ENCODE measurements at places on chromosomes 6 and 20.

DNA sequence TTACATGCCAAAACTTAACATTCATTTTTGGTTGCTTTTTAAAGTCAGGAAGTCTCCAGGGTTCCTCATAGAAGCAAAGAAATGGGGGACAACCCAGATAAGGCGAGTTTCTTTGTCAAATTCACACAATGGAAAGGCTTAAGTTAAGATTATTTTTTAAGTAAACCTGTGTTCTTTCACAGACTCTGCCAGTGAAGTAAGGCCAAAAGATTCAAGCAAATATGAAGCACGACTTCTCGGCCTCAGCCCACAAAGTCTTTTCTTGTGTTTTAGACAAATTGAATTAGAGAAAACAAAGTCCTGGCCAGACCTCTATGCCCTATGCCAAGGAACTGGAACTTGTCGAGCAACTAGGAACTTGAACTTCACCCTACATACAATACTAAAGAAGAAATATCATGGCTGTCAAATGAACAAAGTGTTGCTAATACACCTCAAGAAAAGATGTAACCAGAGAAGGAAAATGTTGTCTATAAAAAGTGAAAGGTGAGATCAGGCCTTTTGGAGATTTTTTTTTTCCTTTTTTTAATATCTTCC lies 540.0 kb upstream of the JARID2 start:
- DNase-seq, result no peak

DNA sequence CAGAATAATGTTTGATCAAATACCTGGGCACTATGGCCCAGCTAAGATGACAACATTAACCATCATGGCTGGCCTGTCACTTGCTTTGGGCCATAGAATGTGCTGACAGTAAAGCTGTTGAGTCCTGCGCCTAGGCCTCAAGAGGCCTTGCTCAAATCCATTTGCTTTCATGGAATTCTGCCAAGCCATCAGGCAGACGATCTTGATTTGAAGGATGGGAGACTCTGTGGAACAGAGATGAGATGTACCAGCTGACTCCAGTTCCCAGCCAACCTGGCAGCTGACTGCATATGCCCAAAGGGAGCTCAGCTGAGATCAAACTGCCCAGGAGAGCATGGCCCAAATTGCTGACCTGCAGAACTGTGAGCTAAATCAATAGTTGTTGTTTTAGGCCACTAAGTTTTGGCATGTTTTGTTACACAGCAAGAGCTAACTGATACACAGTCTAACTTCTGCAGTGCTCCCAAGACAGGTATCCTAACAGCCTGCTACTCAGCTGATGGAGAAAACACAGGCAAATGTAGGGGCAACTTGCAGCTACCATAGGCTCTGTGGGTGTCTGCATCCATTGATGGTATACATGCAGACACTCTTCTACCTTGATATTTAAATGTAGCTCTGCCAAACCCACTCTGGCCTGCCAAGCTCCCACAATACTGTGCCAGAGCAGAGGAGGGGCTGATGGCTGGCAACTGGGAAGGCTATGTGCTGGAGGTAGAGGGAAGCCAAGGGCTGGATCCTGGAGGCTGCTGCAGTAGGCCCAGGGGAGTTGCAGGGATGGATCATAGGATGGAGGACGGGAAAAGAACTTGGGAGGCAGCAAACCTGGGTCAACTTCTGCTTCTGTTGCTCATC lies 55.2 kb upstream of the RNF24 start:
- DNase-seq, result no peak

DNA sequence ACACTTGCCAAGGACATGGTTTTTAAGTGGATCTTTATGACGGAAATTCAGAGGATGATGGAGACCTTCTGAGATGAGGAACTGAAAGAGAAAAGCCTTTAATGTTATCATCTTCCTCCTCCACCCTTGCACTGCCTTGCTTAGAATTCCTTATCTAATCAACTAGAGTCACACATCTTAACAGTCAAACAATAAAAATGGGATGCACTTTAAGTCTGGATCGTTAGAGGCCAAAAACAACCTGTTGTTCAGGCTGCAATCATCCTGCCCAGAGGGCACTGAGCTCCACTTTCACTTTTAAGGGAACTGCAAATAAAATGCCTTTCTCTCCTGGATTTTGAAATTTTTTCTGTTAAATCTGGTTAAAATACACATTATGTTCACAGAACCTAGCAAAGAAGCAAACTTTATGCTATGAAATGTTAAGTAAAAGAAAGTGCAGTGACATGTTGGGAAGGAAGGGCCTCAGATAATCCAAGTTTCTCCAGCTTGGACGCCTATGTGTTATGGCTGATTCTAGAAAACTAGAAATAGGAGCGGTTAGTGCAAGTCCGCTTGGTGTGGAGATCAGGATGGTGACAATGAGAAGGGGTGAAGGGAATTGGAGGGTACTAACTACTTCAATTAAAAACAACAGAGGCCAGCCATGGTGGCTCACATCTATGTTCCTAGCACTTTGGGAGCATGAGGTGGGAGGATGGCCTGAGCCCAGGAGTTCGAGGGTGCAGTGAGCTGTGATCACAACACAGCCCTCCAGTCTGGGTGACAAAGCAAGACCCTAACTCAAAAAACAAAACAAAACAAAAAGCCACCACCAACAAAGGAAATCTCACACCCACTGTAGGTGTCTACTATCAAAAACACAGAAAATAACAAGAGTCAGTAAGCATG lies 66.4 kb upstream of the KIF13A start:
- no peak for DNase-seq

- no peak for DNase-seq
Measured at GRCh38 chr20:17955302-17955701, 13.3 kb downstream of the SNX5 start.

DNA sequence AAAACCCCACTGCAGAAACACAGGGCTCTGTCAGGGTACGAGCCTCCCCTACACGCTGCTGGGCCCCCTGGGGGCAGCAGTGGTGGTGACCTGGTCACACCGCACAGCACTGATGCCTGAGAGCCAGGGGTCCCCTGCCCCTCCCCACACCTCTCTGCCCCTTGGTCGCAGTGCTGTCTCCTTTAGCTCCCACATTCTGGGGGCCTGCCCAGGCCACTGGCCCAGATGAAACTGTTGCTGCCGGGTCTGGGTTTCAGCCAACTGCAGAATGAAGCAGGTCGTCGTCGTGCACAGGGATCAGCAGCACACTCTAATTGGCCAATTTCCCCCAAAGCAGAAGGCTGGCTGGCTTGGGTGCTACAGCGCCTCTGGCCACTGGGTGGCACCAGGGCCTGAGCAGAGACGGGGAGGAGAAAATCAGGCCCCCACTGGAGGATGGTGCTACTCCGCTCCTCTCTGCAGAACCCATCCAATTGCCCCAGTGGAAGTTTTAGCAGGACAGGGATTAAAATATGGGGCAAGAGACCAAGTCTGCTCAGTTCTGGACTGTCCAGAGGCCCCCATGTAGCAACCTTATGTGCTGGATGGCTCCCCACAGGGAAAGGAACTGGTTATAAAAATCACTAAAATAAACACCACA lies 26.1 kb downstream of the DIDO1 start:
- peak; percentile 88 for DNase-seq

GRCh38 chr6:27358786-27359185 lies 29.8 kb upstream of the ZNF391 start:
- DNase-seq, result no peak

GRCh38 chr6:15132854-15133670 lies 112.8 kb upstream of the JARID2 start:
- no peak for DNase-seq

DNA sequence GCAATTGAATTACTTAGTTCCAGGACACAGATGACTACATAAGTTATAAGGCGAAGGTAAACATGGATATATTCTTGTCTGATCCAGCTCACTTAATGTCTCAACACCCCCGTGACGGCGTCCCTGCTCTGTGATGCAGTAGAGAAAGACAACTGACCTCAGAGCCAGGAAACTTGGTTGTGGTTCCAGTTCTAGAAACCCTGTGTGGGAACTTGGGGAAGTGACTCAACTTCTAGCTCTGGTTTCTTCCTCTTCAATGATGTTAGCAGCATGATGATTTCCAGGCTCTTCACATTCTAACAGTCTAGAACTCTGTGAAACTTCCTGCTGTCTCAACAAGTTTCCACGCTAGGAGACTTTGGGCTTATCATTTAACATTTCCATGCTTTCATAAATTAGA lies 18.4 kb downstream of the LAMA4 start:
- no peak for DNase-seq

DNA sequence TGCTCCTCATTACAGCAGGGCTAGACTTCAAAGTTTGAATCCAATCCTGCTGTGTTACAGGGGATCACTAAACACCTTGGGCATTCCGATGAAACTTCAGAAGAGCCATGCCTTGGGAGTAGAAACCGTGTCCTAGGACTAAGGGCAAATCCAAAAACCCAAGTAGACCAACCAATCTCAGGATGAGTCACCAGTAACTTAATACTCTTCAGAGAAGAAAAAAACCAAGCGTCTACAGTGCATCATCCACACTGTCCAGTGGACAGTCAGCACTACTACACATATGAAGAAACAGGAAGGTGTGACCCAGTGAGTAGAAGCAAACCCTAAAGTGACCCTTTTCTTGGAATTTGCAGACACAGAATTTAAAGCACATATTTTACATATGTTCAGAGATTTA lies 39.5 kb upstream of the VAPB start:
- no peak for DNase-seq

GRCh38 chr6:27280064-27280539 lies 32.0 kb downstream of the POM121L2 start:
- DNase-seq, result peak; percentile 61

- DNase-seq, result no peak
Measured at GRCh38 chr6:43977404-43978111, 149.7 kb downstream of the MRPL14 start.

- no peak for DNase-seq
Measured at GRCh38 chr6:138500867-138501446, 1.7 kb upstream of the NHSL1 start.

DNA sequence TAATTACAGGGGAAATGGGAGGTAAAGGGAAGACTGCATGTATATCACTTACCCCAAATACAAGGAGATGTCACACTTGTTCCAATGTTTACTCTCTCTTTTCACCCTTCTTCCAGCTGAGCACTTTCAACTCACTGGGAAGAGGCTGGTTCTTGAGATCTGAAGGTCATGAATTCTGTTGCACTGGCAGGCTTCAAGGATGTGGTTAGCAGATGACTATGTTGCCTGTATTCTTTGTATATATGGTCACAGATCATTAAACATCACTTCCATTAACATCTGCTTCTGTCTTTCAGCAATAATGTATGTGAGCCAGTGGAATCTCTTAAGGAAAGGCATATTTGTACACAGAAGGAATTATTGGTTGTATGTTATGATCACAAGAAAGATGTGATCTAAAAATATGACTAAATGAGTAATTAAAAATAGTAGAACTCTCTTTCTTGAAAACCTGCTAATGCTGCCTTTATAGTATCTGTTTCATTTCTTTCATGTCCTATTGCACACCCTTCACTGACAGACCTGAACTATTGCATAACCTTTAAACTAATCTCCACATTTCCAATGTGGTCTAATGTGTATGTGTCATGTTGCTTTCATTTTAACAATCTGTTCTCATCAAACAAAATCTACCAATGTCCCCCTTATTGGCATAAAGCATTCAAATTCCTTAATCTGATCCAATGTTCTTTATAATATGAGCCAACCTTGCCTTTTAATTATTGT lies 131.4 kb upstream of the EPHA7 start:
- no peak for DNase-seq

DNA sequence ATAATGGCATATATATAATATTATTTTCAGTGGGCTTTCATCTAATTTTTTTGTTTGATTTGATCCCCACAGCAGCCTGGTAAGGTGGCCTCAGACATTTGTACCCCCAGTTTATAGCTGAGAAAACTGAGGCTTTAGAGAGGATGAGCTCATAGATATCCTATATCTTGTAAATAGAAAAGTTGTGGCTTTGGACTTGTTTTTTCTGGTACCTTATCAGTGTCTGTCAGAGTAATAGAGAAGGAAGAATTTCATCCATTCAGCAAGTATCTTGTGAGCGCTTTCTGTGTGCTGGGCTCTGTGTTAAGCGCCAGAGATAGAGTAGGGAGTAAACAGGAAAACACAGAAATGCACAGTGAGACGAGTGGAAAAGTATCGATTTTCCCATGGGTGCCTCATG lies 27.9 kb downstream of the TAF11 start:
- DNase-seq, result no peak

- DNase-seq, result no peak
Measured at GRCh38 chr20:17334932-17335331, 108.1 kb downstream of the PCSK2 start.

DNA sequence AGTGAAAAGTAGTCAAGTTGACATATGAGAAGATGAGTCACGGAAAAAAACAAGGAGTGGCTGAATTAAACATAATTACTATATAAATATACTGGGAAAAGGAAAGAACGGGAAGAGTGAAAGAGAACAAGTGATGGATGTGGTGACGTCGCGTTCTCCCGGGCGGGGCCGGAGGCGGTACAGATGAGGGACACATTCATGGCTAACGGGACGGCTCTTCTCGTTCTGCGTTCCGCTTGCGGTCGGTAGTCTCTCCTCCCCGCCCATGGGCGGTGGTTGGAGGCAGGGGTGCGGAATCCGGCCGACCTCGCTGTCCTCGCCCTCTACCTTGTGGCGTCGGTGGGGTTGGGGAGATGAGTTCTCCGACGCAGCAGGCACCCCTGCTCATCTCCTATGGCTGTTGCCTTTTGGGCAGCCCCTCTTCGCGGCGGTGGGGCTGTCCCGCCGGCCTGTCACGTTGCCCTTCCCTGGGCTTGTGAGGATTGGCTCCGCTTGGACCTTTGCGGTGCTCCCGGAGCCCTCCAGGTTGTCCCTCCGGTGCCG lies 22.5 kb downstream of the HLA-G start:
- no peak for DNase-seq

DNA sequence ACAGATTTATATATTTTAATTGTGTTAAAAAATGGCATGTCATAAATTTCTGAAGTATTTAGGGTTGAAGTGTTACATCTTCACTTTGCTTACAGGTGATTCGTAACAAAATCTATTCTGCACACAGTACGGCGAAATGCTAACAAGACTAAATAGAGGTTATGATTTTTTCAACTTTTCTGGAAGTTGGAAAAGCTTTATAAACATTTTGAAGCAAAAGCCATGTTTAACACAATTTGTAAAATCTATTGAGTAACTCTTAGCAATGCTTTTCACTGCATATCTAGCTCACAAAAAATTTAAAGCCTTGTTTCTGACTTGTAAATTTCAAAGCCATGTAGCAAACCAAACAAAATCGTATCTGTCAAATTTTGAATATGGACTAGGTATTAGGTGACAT lies 3.3 kb downstream of the STX16 start:
- DNase-seq, result no peak

- DNase-seq, result no peak
Measured at GRCh38 chr6:42104095-42104803, 38.2 kb downstream of the C6orf132 start.

- no peak for DNase-seq
Measured at GRCh38 chr6:80249897-80250296, 143.4 kb downstream of the BCKDHB start.

DNA sequence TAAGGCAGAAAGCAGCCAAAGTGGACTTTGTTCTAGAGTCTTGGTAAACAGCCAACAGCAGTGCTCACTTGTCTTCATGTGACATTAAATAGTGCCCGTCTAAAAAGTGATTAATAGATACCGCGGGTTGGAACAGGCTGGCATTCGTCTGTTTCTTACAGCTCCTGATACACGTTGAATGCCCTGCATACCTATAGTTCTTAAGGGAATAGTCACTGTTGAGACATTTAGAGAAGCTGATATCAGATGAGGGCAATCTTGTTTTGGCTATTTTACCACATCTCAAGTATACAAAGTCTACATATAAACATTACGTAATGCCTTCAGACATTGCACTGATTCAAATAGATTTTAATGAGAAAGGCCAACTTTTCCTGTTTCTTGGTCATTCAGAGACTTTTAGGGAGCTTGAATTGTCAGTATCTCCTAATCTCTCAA lies 374.9 kb upstream of the FLRT3 start:
- DNase-seq, result no peak

- peak; percentile 26 for DNase-seq
Measured at GRCh38 chr6:122736616-122737015, 42.9 kb upstream of the FABP7 start.
